ENCODE measurements at places on chromosomes 3 and 15.

DNA sequence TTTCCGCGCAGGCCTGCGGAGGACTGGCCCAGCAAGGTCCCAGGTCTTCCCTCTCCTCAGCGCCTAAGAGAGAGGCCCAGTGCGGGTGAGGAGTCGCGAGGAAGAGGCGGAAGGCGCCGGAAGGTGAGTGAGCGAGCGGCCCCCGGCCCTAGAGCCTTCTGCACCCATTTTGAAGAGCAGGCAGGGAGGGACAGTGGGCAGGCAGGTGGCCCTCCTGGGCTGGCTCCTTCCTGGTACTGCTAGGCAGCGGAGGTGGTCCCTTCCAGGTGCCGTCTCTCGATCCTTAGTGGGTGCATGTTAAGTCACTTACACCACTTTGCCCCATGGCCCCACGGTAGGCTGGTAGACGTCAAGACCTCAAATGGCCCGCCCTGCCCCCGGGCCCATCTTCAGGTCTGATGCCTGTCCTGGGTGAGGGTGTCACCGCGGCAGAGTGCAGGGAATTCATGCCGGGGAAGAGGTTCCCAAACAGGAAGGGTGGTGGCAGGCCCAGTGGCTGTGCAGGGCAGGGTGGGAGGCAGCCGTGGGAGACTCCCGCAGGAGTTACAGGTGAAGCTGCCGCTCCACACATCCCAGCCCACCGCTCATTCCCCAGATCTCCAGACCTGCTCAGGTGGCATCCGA, 14.4 kb downstream of the PAK6 start:
- no peak for DNase-seq

DNA sequence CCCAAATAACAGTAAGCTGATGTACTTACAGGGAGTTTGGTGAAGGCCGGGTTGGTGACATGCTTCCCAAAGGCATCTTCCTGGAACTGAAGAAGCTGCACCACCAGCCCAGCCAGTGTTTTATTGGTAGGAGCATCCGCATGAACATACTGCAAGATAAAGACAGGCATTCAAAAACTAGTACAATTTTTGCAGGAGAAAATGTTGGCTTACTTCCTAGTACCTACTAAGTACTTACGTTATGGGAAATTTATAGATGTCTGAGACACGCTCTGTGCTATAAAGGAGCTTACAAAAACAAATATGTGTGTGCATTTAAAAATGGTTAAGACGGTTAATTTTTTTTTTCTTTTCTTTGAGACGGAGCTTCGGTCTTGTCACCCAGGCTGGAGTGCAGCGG, 8.9 kb downstream of the SMARCC1 start:
- DNase-seq, result no peak

GRCh38 chr3:172577987-172578570, 54.8 kb upstream of the TNFSF10 start:
- DNase-seq, result no peak

- no peak for DNase-seq
These were observed 159.6 kb downstream of the GREM1 start for GRCh38 chr15:32877252-32878019.

DNA sequence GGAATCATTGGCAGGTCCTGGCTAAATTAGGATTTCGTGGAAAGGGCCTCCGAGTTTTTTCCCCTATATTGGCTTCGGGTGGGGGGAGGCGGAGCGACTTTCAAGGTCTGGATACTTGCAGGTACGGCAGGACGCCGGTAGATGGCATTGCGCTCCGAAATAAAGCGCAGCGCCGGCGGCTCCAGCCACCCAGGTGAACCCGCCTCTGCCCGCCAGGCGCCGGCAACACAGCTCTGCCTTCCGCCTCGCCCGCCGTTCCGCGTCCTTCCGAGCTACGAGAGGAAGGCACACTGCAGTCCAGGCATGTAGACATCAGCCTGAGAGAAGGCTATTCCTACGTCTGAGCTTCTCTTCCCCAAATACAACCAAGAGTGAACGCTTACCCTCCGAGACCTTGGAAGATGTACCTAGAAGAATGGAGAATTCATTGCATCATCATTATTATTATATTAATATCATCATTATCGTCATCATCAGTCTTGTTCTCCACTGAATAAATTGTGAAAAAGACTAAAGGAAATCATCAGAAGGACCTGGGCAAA, 514.1 kb downstream of the MECOM start:
- DNase-seq, result peak; percentile 53

GRCh38 chr3:138203938-138204337, 16.8 kb downstream of the ARMC8 start:
- no peak for DNase-seq

GRCh38 chr15:89672221-89673164, 6.7 kb downstream of the PLIN1 start:
- DNase-seq, result no peak

- no peak for DNase-seq
These were observed 883 bp downstream of the MAGEF1 start for GRCh38 chr3:184710870-184711492.
